ENCODE measurements at places on chromosomes 5 and 9.

- DNase-seq, result no peak
These were observed 420.0 kb upstream of the SLC30A5 start for GRCh38 chr5:68673823-68674180.

DNA sequence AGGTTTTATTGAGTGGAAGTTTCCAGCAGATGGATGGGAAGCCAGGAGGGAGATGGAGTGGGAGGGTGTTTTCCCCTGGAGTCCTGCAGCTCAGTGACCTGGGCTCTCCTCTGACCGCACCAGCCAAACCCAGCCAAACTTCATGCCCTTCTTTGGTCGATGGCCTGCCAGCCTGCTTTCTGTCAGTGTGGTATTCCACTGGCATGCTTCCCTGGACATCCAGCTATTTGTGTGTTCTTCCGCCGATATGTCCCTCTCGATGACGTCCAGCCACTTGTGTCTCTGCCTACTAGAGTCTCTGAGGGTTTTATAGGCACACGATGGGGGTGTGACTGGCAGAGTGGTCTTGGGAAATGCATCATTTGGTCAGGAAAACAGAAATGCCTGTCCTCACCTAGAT is 33.8 kb downstream of the GPBP1 start:
- DNase-seq, result no peak

- DNase-seq, result no peak
These were observed 601.3 kb downstream of the PSAT1 start for GRCh38 chr9:78898234-78898633.

DNA sequence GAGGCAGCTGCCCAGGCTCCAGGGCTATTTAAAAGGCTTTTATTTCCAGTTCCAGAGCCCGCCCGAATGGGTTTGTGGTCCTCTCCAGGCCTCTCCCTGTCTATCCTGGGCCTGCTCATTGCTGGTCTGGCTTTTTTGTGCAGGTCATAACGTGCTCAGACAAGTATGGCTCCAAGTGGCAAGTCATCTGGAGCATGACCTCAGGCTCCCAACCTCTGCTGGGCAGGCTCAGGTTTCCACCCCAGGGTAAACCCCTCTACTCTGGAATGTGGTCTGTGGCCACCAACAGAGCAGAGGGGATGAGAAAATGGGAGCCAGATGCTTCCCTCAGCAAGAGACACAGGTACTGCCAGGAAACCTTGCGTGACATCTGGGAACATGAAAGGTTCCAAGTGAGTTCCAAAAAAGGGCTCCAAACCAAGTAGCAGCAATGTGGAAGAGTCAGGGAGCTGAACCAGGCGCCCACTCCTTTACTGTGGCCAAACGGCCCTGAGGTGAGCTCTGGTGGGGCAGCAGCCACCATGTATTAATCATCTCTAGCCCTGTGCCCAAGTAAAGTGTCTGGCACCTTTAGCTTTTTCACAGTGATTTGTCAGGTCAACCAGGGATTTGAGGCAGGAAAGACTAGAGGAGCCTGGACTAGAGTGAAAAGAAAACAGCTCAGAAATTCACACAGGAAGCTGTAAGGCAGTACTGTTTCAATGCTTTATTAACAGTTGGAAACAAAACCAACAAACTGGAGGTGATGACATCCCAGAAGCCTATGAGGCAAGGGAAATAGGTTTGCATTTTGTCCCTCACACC is 25.7 kb downstream of the PCDHGC5 start:
- DNase-seq, result no peak

DNA sequence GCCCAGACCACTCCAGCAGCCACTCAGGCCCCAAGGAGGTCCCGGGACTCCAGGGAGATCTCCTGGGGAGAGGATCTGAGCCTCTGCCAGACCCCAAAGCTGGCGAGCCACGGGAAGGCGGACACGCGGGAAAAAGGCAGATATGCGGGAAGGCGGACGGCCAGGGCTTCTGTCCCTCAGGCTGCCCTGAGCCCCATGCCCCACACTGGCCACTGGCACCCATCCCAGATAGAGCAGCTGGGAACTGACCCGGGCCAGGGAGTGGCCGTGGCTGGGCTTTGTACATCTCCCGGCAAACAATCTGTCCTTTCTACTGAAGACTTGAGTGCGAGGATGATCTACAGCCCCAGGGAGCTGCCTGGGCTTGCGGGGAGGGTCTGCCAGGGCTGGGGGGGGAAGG is 21.1 kb upstream of the NOTCH1 start:
- DNase-seq, result no peak

GRCh38 chr5:147408980-147409379 is 100.9 kb downstream of the DPYSL3 start:
- DNase-seq, result no peak

GRCh38 chr9:127578952-127579853 is 32.9 kb upstream of the STXBP1 start:
- no peak for DNase-seq

- DNase-seq, result no peak
These were observed 10.7 kb upstream of the VAV2 start for GRCh38 chr9:134002796-134003195.

- no peak for DNase-seq
These were observed 568 bp downstream of the MACIR start for GRCh38 chr5:103258957-103259704.

DNA sequence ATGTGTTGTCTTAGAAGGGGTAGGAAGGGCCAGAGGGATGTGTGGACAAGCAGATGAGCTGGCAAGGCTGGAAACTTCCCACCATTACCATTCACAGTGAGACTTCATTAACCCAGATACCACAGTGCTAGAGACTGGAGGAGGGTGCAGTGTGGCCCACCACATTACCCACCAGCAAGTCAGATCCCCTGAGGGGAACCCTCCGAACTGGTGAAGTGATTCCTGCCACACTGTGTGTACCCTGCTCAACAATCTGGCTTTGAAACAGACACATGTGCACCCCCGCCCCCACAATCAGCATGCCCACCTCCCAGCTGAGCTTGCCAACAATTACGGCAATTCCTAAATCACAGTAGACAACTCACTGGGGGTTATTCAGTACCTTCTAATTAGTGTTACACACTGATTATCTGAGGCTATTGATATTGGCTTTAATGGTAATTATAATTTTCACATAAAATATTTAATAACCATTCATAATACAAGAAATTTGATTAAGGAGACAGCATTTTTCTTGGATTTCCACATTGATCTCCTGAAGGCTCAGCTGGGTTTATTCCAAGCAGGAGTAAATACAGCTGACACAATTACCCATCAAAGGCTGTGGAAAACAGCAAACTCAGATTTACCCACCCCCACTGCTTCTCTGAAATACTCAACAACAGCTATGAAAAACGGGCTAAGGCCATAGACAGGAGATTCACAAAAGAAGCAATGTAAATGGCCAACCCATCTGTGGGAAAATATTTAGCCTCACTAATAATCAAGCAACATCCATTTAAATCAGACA is 169.3 kb upstream of the FSTL4 start:
- no peak for DNase-seq

DNA sequence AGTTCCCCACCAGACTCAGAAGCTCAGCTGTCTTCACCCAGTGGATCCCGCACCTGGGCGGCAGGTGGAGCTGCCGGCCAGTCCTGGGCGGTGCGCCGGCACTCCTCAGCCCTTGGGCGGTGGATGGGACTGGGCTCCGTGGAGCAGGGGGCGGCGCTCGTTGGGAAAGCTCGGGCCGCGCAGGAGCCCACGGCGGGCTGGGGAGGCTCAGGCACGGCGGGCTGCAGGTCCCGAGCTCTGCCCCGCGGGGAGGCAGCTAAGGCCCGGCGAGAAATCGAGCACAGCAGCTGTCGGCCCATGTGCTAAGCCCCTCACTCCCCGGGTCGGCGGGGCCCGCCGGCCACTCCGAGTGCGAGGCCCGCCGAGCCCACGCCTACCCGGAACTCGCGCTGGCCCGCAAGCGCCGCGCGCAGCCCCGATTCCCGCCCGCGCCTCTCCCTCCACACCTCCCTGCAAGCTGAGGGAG is 560.0 kb downstream of the BRINP1 start:
- no peak for DNase-seq

DNA sequence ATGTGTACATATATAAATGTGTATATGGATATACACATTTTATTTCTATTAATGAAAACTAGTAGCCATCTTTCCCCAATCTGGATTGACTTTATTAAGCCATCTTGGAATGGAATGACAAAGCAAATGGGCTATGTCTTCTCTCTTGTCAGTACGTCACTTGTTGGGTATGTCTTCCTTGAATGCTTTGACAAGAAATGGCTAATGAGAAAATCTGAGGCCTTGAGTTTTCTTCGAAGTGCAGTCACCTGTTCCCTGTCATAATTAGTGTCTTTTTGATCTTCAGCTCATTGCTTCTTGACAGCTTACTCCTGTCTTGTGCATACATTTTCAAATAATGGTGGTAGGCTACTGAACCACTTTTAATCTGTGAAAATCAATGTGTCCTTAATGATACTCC is 243.2 kb upstream of the RGMB start:
- DNase-seq, result no peak

- no peak for DNase-seq
These were observed 58.7 kb downstream of the TMOD1 start for GRCh38 chr9:97560154-97560553.

GRCh38 chr5:28164568-28164967 is 1126.2 kb upstream of the CDH9 start:
- no peak for DNase-seq

DNA sequence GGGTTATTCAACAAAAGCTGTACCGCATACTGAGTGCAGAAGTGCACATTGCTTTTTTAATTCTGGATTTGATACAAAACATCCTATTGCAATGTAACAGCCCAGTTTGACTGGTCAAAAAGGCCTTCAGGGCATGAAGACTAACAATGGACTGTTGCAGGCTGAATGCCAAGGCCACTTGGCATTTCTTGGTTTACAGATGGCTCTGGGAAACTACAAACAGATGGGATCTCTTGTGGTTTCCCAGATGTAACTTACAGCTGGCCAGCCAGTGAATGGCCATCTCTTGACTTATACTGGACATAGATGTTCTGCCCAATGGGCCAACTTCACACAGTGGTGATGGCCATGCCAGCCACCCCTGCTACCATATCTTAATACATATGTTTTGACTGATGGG is 36.8 kb downstream of the UGT3A2 start:
- no peak for DNase-seq

- DNase-seq, result no peak
These were observed 132.0 kb downstream of the LIFR start for GRCh38 chr5:38424148-38425060.

DNA sequence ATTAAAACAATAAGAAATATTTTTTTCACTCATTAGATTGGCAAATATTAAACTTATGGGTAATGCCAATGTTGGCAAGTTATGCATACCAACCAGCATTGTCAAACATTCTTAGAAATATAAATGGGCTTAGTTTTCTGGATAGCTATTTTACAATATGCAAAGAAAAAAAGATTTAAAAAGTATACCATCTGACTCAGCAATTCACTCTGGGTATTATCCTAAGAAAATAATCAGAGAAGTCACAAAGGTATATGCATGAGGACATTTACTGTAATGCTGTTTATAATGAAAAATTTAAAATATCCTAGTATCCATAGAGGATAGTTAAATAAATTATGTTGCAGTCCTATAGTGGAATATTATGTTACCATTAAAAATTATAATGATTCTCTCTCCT is 57.4 kb upstream of the PTPDC1 start:
- no peak for DNase-seq

- DNase-seq, result no peak
These were observed 51.3 kb downstream of the CRB2 start for GRCh38 chr9:123407217-123407851.

DNA sequence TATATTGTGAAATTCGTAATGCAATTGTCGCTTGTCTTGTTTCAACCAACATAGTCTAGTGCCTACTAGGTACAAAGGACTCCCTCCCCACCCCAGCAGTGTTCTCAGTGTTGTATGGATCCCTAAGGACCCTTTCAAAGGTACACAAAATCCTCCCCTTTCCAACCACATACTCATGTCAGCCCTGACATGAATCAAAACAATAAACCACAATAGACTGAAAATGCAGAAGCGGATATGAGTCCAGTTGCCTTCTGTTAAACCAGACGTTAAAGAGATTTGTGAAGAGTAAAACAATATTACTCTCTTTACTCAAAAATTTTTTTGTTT is 82.4 kb upstream of the IFNK start:
- DNase-seq, result no peak

DNA sequence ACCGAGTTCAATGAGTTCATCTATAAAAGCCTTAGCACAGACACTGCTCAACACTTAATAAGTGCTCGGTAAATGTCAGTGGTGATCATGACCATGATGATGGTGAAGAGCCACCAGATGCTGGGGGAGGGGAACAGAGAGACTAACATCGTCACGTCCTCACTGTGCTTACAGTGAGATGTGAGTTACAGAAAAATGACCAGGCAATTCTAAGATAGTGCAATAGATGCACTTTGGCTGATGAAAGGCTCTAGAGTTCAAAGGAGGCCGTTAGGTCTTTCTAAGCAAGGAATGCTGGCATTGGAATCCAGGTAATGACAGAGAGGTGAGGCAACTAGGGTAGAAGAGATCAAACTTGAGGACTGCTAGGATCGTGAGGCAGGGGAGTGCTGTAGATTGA is 36.7 kb downstream of the ARL15 start:
- no peak for DNase-seq

- DNase-seq, result no peak
These were observed 118.8 kb downstream of the GADD45G start for GRCh38 chr9:89723469-89724100.

DNA sequence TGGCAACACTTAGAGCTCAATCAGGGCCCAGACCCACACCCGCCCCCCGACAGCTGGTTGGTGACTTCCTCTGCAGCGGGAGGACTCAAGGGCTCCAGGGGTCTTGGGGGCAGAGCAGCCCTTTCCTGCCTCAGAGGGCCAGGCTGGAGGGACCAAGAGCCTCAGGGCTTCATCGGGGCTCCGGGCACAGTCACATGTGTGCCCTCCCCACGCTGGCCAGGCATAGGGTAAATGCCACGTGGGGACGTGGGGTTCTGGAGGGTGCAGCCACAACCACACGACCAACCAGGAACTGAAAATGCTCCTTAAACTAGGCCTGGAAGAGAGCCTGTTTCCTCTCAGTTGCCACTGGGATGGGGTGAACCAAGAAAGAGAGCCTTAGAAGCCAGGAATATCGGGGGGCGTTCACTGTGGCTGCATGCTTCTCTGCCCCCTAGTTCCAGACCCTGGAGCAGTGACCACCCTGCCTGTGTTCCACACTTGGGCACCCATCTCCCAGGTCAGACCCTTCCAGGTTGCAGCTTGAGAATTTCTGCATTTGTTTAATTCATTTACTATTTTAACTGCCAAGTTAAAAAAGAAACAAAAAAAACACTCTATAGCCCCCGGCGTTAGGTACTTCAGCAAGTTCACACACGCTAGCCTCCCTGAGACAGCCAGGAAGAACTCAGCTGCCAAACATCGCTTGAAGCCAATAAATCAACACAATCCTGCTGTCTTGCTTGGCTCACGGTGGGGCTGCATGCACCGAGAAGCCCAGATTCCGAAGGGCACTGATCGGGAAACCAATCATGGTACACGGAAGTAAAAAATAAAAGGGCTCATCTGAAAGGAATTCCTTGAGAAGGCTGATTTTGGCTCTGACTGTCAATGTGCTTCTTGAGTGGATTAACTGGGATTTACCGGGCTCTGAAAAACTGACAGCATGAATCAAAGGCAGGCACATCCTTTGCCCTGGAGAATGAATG is 56.1 kb upstream of the PHYKPL start:
- no peak for DNase-seq

GRCh38 chr5:102295534-102296177 is 428 bp downstream of the SLCO4C1 start:
- DNase-seq, result no peak

GRCh38 chr5:78591138-78591612 is 57.4 kb downstream of the LHFPL2 start:
- no peak for DNase-seq

GRCh38 chr9:92183449-92183848 is 68.2 kb upstream of the SPTLC1 start:
- no peak for DNase-seq

- no peak for DNase-seq
These were observed 26.4 kb downstream of the ARHGAP26 start for GRCh38 chr5:142796492-142797109.

Data from NCI-H1436 treated with DMSO at 0.1 percent for 48 hours (cell line).